ENCODE measurements at places on chromosomes 2 and 18. TPM values are rescaled to one million over a fixed set of nuclear protein-coding genes. Genes with fewer than 3 reads are reported as not detected.

Gene ACTG2
- 5.7 TPM for total RNA-seq

Gene TUBB6
- 149 TPM for total RNA-seq

Gene RMDN2
- total RNA-seq, result 4.3 TPM

DNA sequence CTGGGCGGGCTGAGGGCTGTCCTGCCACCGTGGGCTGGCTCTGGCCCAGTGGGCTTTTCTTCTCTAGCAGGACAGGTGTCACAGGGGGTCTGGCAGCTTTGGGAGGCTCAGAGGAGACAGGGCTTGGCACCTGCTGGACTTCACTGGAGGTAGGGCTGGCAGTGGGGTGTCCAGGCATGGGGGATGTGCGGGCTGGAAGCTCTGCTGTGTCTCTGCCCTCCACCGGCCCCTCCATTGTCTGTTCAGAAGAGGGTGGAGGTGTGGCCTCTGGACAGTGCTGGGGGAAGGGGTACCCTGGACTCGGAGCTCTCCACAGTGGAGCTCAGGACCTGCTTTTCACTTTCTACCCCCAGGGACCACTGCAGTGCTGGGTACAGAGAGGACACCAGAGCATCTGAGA, 9.2 kb downstream of the PTPRN start:
- H3K27ac ChIP-seq, result no peak overlapping the region
- H3K4me1 ChIP-seq, result peaks cover 4% of the 10 kb centered on the region
- no peaks in the 10 kb centered on the region for H3K36me3 ChIP-seq
- H3K27me3 ChIP-seq, result no peaks in the 10 kb centered on the region
- H3K4me3 ChIP-seq, result no peak overlapping the region

GRCh38 chr2:146701183-146701582, 1143.6 kb upstream of the ACVR2A start:
- H3K4me1 ChIP-seq, result no peaks in the 10 kb centered on the region
- peak; percentile 22 for DNase-seq
- no peaks in the 10 kb centered on the region for H3K27me3 ChIP-seq
- no peaks in the 10 kb centered on the region for H3K36me3 ChIP-seq
- H3K4me3 ChIP-seq, result no peak overlapping the region

GRCh38 chr2:233418761-233419546, 64.7 kb downstream of the DGKD start:
- H3K27ac ChIP-seq, result peak overlapping the region; percentile 72
- H3K4me3 ChIP-seq, result no peak overlapping the region
- peaks cover 19% of the 10 kb centered on the region for H3K4me1 ChIP-seq
- DNase-seq, result no peak
- H3K27me3 ChIP-seq, result no peaks in the 10 kb centered on the region
- H3K36me3 ChIP-seq, result no peaks in the 10 kb centered on the region

DNA sequence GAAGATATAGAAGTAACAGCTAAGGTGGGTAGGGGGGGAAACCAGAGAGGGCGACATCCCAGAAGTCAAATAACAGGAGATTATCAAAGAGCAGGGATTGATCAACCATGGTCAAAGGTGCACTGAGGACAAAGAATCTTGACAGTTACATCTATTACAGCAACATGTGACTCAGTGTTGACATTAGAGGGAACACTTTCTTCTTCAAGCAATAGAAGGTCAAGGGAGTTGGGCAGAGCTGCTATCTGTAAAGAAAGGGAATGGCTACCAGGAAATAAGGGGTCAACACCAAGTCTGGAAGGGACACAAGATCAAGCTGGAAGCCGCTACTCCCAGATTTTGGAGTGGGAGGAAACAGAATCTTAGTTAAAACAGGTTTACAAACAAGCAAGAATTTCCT, 611.0 kb downstream of the TSN start:
- H3K27ac ChIP-seq, result no peak overlapping the region
- no peaks in the 10 kb centered on the region for H3K36me3 ChIP-seq
- H3K27me3 ChIP-seq, result no peaks in the 10 kb centered on the region
- no peak overlapping the region for H3K4me3 ChIP-seq
- no peak for DNase-seq
- no peaks in the 10 kb centered on the region for H3K4me1 ChIP-seq

DNA sequence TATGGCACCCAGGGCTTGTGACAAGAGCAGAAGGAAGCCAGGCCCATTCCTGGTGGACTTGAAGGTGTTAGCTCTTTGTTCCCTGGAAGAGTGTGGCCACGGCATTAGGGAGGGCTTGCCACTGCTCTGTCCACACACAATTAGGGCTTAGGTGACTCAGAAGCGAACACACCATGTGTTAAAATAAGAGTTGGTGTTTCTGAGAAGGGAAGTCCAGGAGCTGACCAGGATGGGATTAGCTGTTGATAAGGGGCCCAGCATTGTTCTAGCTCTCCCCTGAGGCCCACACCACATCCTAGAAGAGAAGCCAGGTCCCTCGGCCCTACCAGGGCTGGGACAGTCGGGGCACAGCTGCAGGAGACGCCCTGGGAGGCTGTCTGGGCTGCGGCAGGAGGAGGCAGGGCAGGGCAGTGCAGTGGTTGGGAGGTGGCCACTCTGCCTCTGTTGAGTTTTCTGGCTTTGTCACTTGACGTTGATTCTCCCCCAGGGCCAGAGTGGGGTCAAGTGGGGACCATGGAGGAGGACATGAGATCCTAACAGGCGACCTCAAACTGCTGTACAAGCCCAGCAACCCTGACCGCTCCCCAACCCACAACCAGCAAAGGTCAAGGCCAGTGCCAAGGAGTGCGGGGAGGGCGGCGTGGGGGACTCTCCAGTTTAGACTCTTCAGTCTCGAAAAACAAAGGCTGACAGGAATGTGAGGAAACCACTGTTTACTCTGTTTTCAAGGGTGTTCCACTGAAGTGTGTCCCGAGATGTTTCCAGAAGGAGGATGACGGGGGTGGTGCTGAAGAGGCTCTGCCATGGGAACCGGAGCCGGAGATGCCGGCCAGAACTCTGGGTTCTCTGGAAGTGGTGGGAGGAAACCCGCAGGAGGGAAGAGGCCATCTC, 16.8 kb downstream of the GNLY start:
- DNase-seq, result no peak
- no peak overlapping the region for H3K27ac ChIP-seq
- H3K4me1 ChIP-seq, result no peaks in the 10 kb centered on the region
- no peaks in the 10 kb centered on the region for H3K36me3 ChIP-seq
- no peak overlapping the region for H3K4me3 ChIP-seq

DNA sequence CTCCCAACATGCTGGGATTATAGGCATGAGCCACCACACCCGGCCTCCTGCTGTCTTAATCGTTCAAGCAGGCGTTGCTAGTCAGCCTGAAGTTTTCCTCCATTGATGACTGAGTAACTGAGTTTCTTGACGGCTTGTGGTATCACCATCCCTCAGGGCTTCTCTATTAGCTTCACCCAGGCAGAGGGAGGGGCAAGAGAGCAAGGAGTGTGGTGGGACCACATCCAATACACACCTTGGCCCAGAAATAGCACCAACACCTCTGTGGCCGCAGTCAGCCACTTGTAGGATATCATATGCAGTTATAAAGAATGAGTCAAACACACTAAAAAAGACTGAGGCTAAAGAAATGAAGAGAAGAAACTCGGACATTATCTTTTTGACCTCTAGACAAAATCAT, 1009.4 kb upstream of the CELF4 start:
- H3K4me1 ChIP-seq, result no peaks in the 10 kb centered on the region
- no peak overlapping the region for H3K27ac ChIP-seq
- H3K36me3 ChIP-seq, result no peaks in the 10 kb centered on the region
- H3K4me3 ChIP-seq, result no peak overlapping the region
